ENCODE measurements at places on chromosomes 13 and 19.

- no peak for DNase-seq
- no peak overlapping the region for H3K27ac ChIP-seq
- H3K4me3 ChIP-seq = no peak overlapping the region
- peaks cover 4% of the 10 kb centered on the region for H3K4me1 ChIP-seq
Measured at GRCh38 chr19:47074621-47075020, 26.2 kb upstream of the TMEM160 start.

- no peaks in the 10 kb centered on the region for H3K36me3 ChIP-seq
- no peak overlapping the region for H3K27ac ChIP-seq
- H3K4me1 ChIP-seq = peaks cover 4% of the 10 kb centered on the region
- H3K4me3 ChIP-seq = no peak overlapping the region
- no peaks in the 10 kb centered on the region for H3K27me3 ChIP-seq
- no peak for DNase-seq
Measured at GRCh38 chr19:33143897-33144405, 12.0 kb downstream of the WDR88 start.

DNA sequence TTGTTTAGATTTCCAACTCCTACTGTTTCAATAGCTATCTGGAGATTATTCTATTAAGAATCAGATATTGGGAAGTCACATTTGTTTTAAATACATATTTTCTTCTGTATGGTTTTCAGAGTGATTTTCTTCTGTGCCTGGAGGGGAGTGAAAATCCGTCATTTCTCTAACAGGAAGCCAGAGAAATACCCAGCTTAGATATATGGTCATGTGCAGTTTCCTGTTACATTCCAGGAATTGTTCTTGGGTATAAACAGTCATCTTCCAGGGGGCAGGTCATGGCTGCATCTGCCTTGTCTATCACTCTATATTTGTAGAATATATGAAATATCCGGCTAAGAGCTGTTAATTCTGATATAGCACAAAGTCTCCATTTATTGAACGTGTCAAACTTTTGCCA lies 77.5 kb upstream of the MIR17HG start:
- DNase-seq = no peak
- H3K27me3 ChIP-seq = no peaks in the 10 kb centered on the region

DNA sequence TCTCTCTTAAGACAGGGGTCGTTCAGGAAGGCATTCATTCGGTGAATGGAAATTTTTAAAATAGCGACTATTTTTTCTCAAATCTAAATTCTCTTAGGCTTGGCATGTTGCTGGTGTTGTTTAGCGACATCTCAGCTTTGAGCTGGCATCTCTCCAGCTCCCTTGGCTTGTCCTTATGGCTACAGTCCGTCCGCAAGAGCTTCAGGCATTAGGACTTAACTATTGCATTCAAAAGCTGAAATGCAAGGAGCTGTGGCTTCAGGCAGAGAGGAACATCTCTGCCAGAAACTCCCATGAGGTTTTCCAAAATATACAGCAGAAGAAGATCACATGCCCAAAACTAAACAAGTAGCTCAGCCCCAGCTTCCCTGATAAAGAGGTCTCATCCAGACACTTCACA lies 578.5 kb downstream of the EFNB2 start:
- H3K27me3 ChIP-seq = no peaks in the 10 kb centered on the region
- DNase-seq = no peak
- H3K36me3 ChIP-seq = no peaks in the 10 kb centered on the region
- H3K4me1 ChIP-seq = peaks cover 23% of the 10 kb centered on the region

DNA sequence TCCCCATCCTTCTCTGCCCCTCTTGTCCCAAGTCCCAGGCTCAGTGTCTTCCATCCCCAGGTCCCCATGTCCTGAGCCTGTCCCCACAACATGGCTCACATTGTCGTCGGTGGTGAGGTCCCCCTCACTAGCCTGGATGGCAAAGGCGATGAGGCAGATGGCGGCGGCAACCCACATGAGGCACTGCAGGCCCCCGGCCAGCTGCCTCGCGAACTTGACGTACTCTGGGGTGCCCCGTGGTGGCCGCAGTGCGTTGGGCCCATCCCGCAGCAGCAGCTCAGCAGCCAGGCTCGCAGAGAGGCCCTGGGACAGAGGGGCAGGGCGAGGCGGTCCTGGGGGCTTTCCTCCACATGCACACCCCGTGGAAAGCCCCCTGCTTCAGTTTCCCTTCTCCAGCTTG lies 1.1 kb downstream of the ATP4A start:
- H3K36me3 ChIP-seq = no peaks in the 10 kb centered on the region
- H3K4me1 ChIP-seq = peaks cover 4% of the 10 kb centered on the region
- no peak overlapping the region for H3K27ac ChIP-seq
- H3K27me3 ChIP-seq = peaks cover 44% of the 10 kb centered on the region
- H3K4me3 ChIP-seq = no peak overlapping the region
- no peak for DNase-seq

DNA sequence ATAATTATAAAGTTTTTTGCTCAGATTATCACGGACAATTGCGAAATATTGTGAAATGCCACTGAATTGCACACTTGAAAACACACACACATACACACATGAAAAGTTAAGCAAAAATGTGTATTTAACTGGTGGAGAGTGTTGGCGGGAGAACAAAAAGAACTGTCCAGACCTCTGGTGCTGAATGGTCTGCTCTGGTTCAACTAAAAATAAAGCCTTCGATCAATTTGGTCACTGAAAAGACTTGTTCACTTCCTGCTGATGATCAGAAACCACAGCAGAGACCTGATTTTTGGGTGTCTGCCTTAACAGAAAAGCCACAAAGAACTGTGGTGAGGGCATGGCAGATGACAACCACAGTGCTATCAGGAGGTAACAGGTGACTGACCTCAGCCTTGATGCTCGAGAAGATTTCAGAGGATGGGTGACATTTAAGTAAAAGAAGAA lies 4.0 kb upstream of the IGFL1 start:
- H3K27ac ChIP-seq = peak overlapping the region; percentile 14
- peaks cover 72% of the 10 kb centered on the region for H3K4me1 ChIP-seq
- H3K36me3 ChIP-seq = peaks cover 2% of the 10 kb centered on the region
- H3K27me3 ChIP-seq = peaks cover 20% of the 10 kb centered on the region

GRCh38 chr19:57566396-57567265 lies 7.0 kb upstream of the ZNF550 start:
- no peak overlapping the region for H3K27ac ChIP-seq
- H3K27me3 ChIP-seq = no peaks in the 10 kb centered on the region
- no peak overlapping the region for H3K4me3 ChIP-seq
- DNase-seq = no peak
- H3K36me3 ChIP-seq = peaks cover 36% of the 10 kb centered on the region

DNA sequence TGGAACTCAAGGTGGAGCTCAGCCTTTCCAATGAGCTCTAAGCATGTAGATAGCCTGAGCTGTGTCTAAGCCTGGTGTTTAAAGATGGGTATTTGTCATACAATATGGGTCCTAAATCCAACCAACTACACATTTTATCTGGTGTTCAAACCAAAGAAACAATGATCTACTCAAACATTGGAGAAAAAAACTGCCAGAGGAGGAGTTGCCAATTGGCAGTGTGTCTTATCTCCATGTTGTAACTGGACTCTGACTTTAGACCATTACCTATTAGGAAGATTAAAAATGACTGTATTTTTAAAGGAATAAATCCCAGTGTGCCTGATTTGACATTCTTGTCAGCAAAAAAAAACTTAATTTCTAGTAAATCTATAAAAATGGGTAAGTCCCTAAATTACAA lies 96.3 kb downstream of the COG6 start:
- no peaks in the 10 kb centered on the region for H3K27me3 ChIP-seq
- no peak for DNase-seq
- peaks cover 30% of the 10 kb centered on the region for H3K36me3 ChIP-seq
- no peaks in the 10 kb centered on the region for H3K4me1 ChIP-seq

GRCh38 chr13:39765801-39766463 lies 110.5 kb downstream of the COG6 start:
- peaks cover 4% of the 10 kb centered on the region for H3K4me1 ChIP-seq
- H3K27me3 ChIP-seq = no peaks in the 10 kb centered on the region
- no peak overlapping the region for H3K27ac ChIP-seq
- H3K36me3 ChIP-seq = no peaks in the 10 kb centered on the region

DNA sequence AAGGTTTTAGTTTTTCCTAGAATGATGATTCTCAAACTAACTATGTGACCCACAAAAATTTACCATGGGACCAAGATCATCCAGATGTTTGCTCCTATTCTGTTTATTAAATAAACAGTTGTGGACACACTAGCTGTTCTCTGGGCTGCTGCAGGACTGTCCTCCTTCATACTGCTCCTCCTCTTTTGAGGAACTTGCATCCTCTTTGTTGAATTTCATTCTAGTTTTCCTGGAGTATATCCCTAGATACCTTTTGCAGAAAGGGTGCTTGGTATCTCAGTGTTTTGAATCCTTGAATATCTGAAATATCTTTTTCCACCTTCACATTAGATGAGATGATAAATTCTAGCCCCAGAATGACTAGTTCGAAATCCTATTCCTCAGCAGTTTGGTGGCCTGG lies 24.1 kb downstream of the VASP start:
- H3K27me3 ChIP-seq = no peaks in the 10 kb centered on the region
- no peak for DNase-seq
- H3K36me3 ChIP-seq = peaks cover 18% of the 10 kb centered on the region
- no peak overlapping the region for H3K4me3 ChIP-seq
- peaks cover 3% of the 10 kb centered on the region for H3K4me1 ChIP-seq
- no peak overlapping the region for H3K27ac ChIP-seq

DNA sequence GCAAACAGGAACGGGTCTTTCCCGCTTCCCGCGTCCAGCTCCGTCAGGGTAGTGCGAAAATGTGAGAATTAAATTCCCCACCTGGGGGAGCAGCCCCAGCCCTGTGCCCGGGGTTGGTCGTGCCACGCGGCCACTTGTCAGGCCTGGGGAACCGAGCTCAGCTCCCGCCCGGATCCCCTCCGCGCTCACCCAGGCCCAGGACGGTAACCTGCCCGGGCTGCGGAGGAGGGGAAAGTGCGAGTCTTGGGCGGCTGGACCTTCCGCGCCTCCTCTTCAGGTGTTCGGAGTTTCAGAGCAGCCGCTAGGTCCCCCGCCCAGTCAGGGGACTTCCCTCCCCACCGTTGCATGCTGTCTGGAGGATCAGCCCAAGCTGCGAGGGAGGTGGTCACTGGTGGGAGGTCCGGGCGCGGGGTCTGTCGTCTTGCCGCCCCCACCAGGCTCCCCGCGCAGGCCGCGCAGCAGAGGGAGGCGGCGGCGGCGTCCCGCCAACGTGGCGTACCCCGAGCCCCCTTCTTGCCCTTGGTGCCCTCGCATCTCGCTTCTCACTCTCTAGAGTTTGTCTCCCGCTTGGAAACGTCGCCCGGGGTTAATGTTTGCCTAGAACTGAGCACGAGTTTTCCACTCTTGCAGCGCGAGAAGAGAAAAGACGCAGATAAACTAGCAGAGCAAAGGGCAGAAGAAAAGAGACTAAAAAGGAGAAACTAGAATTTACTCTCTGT lies 8.1 kb downstream of the URAD start:
- no peak for DNase-seq
- H3K4me3 ChIP-seq = no peak overlapping the region
- no peaks in the 10 kb centered on the region for H3K36me3 ChIP-seq
- peaks cover 5% of the 10 kb centered on the region for H3K4me1 ChIP-seq
- peaks cover 78% of the 10 kb centered on the region for H3K27me3 ChIP-seq

DNA sequence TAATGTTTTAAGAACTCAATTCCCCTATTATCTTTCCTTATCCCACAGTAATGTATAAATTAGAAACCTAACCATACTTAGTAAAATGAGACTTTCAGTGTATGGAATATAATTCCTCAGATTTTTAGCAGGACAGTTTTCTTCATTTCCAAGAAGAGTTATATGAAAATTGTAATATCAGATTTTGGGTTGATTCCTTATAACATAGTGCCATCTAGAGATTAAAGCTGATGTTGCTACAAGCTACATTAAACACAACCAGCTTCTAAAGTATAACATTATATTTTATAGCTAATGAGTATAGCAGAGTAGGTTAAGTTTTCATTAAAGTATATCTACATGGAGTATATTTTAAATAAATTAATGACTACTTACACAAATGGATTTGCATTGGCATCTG lies 99.7 kb upstream of the MIR17HG start:
- H3K27ac ChIP-seq = no peak overlapping the region
- no peak overlapping the region for H3K4me3 ChIP-seq
- H3K36me3 ChIP-seq = no peaks in the 10 kb centered on the region
- peaks cover 3% of the 10 kb centered on the region for H3K4me1 ChIP-seq

DNA sequence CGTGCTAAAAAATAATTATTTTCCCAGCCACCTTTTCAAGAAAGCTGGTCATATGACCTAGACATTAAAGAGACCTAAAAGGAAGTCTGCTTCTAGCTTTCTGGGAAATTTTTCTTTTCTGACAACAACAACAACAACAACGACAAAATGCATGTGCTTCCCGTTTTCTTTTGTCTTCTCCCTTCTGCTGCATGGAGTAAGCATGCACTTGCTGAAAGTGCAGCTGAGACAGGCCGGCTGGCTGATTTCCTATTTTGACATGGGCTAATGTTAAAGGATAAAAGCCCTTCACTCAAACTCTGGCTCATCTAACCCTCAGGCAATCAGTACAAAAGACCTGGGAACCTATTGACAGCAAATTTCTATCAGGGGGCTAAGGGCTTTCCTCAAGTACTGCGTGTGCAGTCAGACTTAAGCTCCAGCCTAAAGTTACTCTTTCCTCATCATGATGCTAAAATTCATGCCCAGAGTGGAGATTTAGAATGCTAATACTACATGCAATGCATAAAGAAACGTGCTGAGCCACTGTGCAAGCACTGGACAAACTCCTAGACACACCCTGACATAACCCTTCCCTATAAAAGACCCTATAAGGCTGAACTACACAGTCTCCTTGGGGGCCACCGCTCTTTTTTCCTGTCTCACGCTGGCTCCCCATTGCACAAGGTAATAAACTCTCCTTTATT lies 811.1 kb downstream of the UQCRFS1 start:
- H3K36me3 ChIP-seq = no peaks in the 10 kb centered on the region
- H3K27me3 ChIP-seq = peaks cover 24% of the 10 kb centered on the region
- no peak overlapping the region for H3K27ac ChIP-seq
- H3K4me3 ChIP-seq = no peak overlapping the region
- DNase-seq = no peak

GRCh38 chr19:46303322-46303690 lies 6.5 kb downstream of the HIF3A start:
- no peaks in the 10 kb centered on the region for H3K27me3 ChIP-seq
- no peak overlapping the region for H3K4me3 ChIP-seq
- peak overlapping the region; percentile 15 for H3K27ac ChIP-seq
- peaks cover 58% of the 10 kb centered on the region for H3K4me1 ChIP-seq
- DNase-seq = no peak

DNA sequence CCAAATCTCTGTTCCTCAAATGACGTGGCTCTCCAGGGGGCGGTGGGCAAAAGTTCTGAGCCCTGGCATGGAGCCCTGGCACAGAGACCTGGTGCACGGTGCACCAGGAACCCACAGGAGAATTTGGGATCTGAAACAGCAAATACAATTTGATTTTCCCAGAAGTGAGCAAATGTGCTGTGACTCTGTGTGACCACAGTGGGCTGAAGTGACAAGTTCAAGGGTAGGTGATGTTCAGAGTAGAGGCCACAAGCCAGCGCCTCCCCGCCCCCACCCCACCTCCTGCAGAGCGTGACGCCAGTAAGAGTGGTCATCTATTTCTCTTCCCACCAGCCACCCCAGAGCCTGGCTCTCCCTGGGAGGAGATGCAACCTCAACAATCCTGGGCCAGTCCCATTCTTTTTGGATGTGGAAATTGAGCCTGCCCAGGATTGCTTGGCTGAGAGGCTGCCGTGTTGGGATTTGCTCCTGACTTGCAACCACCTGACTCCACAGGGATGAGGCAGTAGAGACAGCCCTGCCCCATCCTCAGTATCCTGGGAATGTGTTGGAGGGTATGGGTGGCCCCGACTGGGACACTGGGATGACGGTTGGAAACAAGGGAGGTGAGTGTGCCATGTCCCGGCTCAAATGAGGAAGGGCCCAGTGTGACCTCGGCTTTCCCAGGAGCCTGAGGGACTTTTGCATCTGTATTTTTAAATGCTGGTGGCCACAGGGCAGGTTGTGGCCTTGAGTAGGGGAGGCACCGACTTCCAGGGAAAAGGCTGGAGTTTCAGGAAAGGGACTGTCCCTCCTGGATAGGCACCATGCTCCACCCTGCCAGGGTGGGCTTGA lies 11.1 kb upstream of the BCL3 start:
- H3K4me3 ChIP-seq = no peak overlapping the region
- peaks cover 35% of the 10 kb centered on the region for H3K4me1 ChIP-seq
- no peaks in the 10 kb centered on the region for H3K36me3 ChIP-seq
- no peak overlapping the region for H3K27ac ChIP-seq

All from chondrocyte (in vitro differentiated cells).